ENCODE measurements at places on chromosomes 16 and 17.

DNA sequence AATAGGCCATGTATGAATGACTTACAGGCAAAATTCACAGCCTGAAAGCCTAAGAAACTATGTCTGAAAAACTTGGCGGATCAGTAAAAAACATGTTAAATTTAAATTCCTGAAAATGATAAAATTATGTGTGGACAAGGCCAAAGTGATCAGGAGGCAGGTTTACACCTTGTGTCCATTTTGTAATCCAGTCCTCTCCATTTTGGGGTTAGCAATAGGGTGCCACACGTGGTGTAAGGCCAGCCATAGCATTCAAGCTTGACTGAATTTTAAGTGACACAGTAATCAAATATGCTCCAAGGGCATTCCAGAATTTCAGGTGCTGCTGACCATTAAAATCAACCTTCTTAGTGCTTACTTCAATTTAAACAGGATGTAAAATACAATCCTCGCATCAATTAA is 2.7 kb downstream of the RNF43 start:
- DNase-seq = peak; percentile 87

- no peak for DNase-seq
Observed at GRCh38 chr17:2797637-2798036, 1.4 kb downstream of the RAP1GAP2 start.

DNA sequence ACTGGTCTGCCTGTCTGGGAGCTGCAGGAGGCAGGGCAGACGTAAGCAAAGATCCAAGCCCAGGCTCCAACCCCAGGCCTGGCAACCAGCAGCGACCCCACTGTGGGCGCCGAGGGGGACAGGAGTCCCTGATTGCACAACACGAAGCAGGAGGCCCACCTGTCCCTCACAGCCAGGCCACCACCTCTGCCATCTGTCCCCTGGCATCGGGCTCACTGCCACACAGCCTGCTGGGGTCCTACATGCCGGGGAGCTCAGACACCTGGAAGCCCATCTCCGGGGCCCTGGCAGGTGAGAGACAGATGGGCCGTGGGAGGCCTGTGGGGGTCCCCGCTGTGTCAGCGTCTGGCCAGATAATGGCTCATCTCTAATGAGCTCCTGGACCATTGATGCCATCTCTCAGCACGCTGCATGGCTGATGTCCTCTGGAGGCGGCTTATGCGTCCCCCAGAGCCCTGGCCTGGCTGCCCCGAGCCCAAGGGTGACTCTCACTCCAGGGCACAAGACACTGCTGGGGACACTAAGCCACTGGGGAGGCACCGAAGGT is 11.3 kb upstream of the RASD1 start:
- DNase-seq = no peak

GRCh38 chr16:69225121-69225520 is 38.2 kb downstream of the SNTB2 start:
- no peak for DNase-seq

DNA sequence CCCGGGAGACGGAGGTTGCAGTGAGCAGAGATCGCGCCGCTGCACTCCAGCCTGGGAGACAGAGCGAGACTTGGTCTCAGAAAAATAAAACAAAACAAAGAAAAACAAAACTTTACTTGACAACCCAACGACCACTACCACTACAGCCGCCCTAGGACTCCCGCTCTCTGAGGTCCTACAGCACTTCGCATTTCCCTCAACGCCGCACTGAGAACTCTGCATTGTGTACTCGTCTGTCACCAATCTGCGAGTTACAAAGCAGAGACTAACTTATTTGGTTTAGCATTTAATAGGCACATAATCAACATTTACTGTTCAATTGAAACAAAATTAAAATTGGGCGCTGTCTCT is 479 bp upstream of the ZNF207 start:
- no peak for DNase-seq

- DNase-seq = no peak
Observed at GRCh38 chr17:79761894-79762589, 15.9 kb upstream of the CBX2 start.

- DNase-seq = no peak
Observed at GRCh38 chr17:37802712-37803416, 58.0 kb upstream of the HNF1B start.

- DNase-seq = no peak
Observed at GRCh38 chr17:50745631-50746030, 21.7 kb downstream of the ANKRD40CL start.

GRCh38 chr17:26963163-26963503 is 330.8 kb upstream of the WSB1 start:
- no peak for DNase-seq

GRCh38 chr16:54968784-54969183 is 38.1 kb downstream of the IRX5 start:
- DNase-seq = no peak

All from HT-29 (cell line).